ENCODE measurements at places on chromosomes 4 and X.

GRCh38 chr4:184376126-184376838 is 98.1 kb downstream of the IRF2 start:
- DNase-seq = no peak

DNA sequence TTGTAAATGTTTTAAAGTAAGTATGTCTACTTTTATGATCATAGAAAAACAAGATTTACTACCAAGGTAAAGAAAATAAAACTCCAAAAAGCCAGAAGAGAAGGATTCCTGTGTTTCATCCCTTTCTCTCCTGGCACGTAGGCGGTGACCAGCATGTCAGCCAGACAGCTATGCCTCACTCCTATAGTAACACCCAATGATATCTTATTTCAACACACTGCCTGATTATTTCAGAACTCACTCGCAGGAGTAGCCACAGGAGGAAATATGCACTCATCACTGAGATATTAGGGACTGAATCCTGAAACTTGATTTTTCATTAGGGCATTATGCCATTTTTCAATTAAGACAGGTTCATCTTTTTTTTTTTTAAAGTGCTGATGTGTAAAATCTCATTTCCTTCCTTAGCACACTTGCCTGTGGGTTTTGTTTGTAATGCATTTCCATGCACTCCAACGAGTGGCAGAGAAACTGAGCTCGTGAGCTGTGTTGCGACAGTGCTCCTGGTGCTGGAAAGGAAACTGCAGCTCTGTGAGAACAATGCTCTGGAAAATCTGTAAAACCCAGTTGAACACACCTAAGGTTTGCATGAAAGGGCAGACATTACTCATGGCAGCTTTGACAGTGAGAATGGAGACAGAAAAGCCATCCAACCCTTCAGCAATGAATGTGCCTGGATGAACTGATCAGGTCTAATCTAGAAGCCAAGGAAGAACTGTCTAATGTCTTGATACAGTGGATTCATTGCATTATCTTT is 18.2 kb downstream of the RAI2 start:
- no peak for DNase-seq

- DNase-seq = no peak
These were observed 55.3 kb downstream of the FHDC1 start for GRCh38 chr4:152991398-152991797.

- peak; percentile 75 for DNase-seq
These were observed 63.8 kb upstream of the STS start for GRCh38 chrX:7083468-7084396.

GRCh38 chr4:152050106-152050505 is 289.3 kb upstream of the GATB start:
- DNase-seq = no peak

GRCh38 chrX:40085714-40086113 is 12.0 kb downstream of the BCOR start:
- no peak for DNase-seq

GRCh38 chr4:25424539-25425228 is 47.6 kb downstream of the ANAPC4 start:
- DNase-seq = no peak

- no peak for DNase-seq
These were observed 70.6 kb downstream of the TAPT1 start for GRCh38 chr4:16155528-16156169.

DNA sequence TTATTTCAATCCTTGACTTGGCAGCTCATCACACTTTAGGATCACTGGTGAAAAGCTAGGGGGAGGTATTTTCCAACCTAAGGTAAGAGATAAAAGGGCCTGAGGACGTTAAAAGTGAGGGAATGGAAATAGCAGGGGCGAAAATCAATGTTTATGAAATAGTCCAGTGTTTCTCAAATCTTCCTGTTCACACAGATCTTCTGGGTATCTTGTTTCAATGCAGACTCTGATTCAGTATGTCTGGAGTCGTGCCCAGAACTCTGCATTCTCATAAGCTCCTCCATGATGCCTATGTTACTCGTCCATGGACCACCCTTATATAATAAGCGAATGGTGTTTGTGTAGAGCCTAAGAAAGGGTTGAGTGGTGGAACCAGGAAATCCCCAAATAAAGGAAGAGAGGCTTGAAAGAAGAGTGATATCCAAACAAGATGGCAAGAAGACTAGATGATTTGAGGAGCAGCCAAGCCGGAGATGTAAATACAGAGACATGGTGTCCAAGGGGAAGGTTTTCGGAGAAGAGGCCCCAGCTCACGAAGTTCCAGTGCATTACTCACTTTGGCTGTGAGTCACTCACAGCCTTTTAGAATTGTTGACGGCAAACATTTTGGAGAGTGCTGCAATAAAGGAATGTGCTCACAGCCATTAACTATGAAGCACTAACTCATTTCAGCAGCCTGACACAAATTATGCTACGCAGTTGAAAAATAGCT is 215.6 kb upstream of the PPARGC1A start:
- DNase-seq = no peak

DNA sequence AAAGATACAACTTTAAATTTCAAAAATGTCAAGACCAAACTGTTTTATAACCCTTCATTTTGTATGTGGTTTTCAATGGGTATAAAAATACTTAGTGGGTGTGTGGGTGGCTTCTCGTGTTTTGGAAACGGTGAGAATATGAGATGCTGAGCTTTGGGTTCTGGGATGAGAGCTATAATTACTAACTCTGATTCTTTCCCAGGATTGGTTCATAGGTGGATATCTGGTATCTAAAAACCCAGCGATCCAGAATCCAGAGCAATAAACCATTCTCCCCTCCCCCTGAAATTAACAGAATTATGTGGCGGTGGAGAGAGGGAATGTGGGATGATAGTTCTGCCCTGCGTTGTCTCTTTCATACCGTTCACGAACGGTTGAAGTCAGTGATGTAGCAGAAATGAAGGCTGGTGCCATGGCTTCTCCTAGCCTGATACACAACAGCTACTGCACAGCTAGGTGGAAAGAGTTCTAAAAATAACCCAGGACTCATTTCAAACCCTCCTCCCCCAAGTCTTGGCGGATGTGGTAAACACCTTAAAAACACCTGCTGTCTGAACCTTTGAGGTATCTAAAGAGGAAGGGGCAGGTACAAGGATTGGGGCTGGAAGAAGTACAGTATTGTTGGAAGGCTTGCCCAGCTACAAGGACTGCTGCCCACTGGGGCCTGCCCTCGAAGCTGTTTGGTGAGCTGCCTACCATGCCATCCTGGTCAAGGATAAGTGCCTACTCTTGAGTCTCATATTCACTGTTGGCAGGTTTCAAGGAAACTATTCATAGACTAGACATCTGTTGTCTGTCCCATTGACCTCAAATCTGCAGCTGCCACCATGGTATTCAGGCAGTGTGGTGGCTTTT is 44.5 kb downstream of the SEPTIN11 start:
- peak; percentile 51 for DNase-seq

DNA sequence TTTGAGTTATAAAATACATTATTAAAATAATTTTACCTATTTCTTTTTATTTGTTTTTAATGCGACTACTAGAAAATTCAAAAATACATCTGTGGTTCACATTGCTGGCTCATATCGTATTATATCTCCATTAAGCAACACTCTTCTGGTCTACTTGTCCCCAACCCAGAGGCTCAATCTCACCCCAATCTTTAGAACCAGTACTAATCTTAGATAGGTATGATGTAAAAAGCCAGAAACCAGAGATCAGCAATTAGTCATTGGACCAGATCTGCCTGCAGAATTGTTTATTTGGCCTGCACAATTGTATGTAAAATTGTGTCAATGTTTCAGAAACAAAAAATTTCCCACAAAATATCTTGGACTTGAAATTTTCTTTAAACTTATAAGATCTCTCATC is 155.5 kb upstream of the BMP3 start:
- DNase-seq = no peak
